ENCODE measurements at places on chromosomes 16 and 17. TPM values are rescaled to one million over a fixed set of nuclear protein-coding genes. Genes with fewer than 3 reads are reported as not detected.

DNA sequence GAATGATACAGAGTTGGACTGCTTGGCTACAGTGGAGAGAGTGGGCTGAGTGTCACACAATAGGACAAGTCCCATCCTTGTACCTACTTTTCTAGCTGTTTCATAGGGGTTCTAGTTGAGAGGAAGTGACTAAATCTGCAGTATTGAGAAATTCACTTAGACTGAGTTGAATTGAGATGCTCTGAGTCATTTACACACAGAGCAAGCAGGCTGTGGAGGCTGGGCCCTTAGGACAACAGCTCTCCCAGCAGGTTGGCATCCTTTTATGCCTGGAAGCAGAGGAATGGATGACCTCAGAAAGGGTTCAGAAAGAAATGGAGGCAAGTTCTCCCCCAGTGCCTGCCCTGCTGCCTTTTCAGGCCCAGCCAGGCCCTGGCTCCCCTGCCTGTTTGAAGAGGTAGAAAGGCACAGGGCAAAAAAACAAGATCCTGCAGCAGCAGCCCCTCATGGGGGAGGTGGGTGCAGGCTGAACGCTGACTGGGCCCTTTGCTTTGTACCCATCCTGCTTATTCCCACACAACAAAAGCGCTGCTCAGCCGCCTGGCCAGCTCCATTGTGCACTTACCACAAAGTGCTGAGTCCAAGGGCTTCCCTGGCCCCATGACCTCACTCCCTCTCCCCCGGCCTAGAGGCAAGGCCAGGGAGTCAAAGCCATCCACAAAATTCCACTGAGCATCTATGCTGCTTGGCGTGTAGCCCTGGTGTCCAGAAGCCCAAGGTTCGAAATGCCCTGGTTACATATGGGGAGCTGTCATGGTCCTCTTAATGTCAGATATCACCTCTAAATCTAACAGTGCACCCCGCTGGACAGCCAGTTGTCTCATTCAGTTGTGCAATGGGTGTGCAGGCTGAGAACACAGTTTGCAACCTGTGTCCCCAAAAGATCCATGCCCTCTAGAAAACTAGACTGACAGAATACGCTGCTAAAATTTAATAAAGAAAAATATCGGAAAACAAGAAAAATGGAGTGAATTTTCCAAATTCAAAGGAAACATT is 5.4 kb upstream of the CRYBA1 start:
- DNase-seq, result no peak

DNA sequence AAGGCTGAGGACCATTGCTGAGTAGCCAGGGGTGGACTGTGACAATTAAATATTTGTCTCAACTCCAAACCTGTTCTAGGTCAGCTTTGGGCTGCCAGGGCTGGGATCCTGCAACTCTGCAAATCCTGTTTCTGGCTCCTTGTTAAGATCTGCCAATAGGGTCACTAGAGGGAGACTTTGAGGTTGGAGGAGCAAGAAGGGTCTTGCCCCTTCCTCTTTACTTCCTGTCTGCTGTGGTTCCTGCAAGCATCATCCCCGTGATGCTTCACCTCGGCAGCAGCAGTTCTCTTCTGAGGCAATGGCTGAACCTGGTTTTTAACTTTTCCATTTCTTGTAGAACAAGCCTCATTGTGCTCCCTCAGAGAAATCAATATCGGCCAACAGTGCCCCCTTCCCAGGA is 124.6 kb downstream of the IRX5 start:
- DNase-seq, result no peak

- DNase-seq, result peak; percentile 73
These were observed 1.1 kb downstream of the IL17C start for GRCh38 chr16:88639231-88640038.

DNA sequence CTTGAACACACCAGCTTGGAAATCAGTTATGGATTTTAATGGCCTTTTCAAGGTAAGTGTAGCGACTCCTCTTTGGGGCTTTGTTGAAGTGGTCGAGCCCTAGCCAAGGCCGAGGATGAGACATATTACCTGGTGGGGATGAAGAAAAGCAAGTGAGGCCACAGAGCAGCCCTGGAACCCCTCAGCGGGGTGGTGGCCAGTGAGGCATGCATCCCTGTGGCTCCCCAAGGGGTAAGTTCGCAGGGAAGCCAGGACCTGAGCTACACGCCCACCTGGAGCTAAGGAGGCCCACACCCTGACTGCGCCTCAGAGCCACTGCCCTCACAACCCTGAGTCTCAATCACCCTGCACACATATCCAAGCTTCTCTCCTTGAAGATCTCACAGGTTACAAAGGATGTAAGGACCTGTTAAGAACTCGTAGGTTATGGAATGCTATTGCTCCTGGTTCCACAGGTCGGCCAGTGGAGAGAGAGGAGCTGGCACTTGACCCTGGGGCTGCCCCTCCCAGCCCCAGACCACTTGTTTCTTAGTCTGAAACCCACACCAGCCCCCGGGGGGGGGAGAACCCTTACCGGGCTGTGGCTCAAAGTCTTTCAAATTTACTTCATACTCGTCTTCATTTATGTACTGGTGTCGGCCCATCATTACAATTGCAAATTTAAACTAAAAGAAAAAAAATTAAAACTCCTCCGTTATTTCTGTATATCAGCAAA is 12.0 kb downstream of the LITAFD start:
- DNase-seq, result no peak

GRCh38 chr17:12644623-12645022 is 21.1 kb upstream of the MYOCD start:
- no peak for DNase-seq

GRCh38 chr16:89061590-89062380 is 31.9 kb upstream of the ACSF3 start:
- no peak for DNase-seq

DNA sequence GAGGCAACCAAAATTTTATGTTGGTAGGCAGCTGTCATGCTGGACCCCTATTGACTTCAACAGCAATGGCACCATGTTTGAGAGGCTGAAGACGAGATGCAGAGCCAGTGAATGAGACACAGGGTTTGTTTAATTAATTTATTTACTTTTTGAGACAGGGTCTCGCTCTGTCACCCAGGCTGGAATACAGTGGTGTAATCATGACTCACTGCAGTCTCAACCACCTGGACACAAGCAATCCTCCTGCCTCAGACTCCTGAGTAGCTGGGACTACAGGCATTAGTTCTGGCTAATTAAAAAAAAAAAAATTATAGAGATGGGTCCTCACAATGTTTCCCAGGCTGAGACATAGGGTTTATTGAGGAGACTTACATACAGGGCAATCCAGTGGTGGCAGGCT is 36.2 kb upstream of the PPM1D start:
- DNase-seq, result no peak

DNA sequence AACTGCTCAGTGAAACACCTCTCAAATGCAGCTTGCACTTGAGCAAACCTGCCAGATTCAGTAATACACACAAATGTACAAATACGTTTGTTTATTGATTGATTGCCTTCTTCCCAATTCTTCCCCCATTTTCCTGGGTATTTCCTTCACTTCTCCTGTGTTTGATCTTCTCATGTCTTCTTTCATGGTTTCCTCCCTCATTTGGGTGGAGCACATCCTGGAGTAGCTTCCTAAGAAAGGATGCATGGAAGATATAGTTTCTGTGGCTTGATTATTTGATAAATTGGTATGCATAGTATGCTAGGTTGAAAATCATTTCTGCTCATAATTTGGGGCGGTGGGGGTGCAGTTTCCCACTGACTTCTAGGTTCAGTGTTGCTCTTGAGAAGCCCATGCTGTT is 28.8 kb downstream of the JPH3 start:
- DNase-seq, result no peak

DNA sequence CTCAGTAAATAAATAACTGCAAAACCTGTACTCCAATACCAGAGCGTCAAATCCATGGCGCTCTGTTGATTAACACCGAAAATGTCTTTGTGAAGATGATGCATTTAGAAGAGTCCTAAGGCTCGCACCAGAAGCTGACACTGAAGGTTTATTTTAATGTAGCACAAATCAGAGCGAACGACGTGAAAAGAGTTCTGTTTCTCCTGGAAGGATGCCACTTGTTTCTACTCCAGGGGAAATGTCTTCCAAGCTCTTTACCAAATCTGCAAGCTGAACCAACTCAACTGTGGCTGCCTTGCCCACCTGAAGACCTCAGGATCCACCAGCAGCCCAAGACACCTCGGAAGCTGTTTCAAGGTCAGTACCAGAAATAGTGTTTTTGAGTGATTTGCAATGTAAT is 194.4 kb upstream of the MAF start:
- DNase-seq, result no peak

DNA sequence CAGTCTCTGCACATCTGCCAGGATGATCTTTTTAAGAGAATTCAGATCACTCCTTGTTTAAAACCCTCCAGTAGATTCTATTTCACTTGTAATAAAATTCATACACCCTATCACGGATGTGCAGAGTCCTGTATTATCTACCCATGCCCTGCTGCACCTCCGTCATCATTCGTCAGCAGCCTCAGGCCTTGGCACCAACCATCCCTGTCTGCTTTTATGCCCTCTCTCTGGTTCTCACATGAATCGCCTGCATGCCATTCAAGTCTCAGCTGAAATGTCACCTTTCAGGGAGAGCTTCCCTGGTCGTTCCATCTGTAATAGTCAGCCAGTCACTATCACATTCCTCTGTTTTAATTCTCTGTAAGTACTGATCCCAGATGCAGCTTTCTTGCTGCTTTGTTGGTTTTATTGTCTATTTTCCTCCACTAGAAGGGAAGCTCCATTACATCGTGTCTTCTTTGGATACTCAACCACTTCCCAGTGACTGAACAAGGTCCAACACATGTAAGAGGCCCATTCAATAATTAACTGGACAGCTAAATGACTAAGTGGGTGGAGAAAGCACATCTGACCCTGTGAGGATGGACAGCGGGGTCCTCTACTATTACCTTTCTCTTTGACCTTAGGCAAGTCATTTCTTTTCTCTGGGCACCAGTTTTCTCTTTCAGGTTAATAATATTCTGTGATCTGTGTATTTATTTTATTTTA is 81.2 kb upstream of the GOT2 start:
- no peak for DNase-seq

DNA sequence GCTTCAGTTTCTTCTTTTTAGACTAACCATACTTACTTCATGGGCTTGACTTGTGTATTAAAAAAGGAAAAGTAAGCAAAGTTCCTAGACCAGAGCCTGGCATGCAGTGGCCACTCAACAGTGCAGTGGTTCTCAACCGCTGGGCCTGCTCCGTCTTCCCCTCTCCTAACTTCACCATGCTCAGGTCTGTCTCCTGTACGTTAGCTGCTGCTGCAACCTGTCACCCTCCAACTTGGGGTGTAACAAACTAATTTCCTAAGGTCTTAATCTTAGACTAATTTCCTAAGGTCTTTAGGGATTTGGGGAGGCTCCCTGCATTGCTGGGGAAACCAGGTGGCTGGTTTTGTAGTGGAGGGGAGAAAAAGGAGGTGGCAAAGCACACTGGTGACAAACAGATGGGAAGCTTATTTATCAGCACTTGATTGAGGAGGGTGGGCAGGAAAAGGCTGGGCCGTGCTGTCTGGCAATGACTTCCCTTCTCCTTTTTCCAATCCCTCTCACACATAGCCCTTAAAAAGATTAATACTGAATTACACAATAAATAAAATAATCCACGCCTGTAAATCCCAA is 2.2 kb upstream of the ARL4D start:
- DNase-seq, result no peak

- DNase-seq, result no peak
These were observed 62.3 kb downstream of the CYB5B start for GRCh38 chr16:69486724-69487123.

GRCh38 chr17:81537856-81538555 is 9.8 kb downstream of the FSCN2 start:
- DNase-seq, result no peak

GRCh38 chr17:27414271-27414670 is 42.0 kb upstream of the KSR1 start:
- DNase-seq, result no peak

GRCh38 chr16:57480754-57481230 is 5.5 kb downstream of the DOK4 start:
- no peak for DNase-seq

GRCh38 chr17:63222655-63223054 is 223.5 kb downstream of the CYB561 start:
- no peak for DNase-seq

DNA sequence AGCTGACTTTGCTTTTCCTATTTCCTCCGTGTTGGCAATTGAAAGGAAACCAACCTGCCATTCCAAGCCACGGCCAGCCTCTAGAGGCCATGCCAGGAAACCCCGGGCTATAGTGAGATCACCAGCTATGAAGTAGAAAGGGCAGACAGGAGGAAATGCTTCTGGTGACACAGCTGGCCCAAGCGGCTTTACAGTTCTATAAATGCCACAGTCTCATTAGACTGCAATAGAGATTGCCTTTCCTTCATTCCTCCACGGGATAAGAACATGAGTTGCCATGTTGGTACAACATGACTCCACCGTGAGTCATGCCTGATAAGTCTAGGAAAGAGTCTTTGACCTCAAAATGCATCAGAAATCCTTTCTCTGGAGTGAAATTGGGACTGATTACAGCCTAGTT is 384.9 kb downstream of the GRIN2A start:
- no peak for DNase-seq

DNA sequence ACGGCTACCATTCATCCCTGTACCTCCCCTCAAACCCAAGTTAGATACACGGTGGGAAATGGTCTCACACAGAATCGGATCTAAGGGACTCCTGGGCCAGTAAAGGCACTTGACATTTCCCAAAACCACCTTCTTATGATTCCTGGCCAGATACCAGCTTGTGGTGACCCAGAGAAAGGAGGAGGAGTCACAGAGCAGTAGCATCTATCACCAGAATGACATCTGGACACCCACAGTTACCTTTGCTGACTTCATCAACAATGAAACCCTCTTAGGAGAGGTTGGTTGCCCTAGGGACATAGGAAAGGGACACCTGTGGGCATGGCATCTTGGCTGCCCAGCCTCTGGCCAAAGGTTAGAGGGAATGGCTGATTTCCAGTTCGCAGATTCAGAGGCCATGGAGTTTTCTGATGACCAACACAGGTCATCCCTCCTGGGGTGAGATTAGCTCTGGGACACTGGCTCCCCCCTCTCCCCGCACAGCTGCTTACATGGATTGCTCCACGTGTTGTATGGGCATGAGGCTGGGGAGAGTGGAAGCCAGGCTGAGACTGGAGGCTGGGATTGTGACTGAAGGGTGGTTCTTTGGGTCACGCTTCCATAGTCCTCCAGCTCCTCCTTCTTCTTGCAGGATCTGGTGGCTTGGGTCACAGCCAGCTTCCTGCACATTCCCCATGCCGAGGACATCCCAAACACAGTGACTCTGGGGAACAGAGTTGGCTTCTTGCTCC is 1.4 kb upstream of the AOC3 start:
- peak; percentile 58 for DNase-seq

- DNase-seq, result peak; percentile 2
These were observed 383.1 kb downstream of the KCNJ2 start for GRCh38 chr17:70552230-70552981.

The ADAM11 gene
- total RNA-seq, result not detected

The GNAO1 gene
- 1.4 TPM for total RNA-seq

The TP53TG3 gene
- not detected for total RNA-seq

The CLEC3A gene
- not detected for total RNA-seq

The FSCN2 gene
- 20.7 TPM for total RNA-seq

The RMI2 gene
- total RNA-seq, result 2.5 TPM

The TCAP gene
- total RNA-seq, result 0.63 TPM

The RRAD gene
- total RNA-seq, result 11.6 TPM

The P2RX5 gene
- not detected for total RNA-seq

The ZNF469 gene
- 0.22 TPM for total RNA-seq

The CCDC200 gene
- total RNA-seq, result not detected

The KRTAP4-3 gene
- not detected for total RNA-seq

All from thyroid gland (tissue), 4 donors.